CD4-positive, alpha-beta T cell treated with Interleukin-15 for 1 hour (primary cell): ENCODE measurements at places on chromosomes 7 and 10.
A peak's percentile ranks its signal among the peaks of the same experiment; 100 is the strongest.

DNA sequence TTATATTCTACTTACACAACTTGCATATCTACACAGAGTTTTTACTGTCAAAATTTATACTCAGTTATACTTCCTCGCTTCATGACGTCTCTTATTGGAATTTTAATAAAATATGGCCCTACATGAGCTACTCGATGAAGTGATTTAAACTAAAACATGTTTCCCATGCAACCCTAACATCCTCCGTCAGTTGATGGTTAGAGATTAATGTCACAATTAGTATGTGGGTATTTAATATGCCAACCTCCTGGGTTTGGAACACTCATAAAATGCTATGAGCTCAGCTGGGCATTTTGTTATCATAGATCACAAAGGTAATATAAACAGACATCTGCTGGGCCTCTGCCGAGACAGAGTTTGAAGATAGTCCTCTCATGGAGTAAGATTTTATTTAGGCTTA is 66.5 kb downstream of the GNAT3 start:
- no peak for DNase-seq

GRCh38 chr7:151715666-151716315 is 161.1 kb downstream of the PRKAG2 start:
- DNase-seq: no peak

DNA sequence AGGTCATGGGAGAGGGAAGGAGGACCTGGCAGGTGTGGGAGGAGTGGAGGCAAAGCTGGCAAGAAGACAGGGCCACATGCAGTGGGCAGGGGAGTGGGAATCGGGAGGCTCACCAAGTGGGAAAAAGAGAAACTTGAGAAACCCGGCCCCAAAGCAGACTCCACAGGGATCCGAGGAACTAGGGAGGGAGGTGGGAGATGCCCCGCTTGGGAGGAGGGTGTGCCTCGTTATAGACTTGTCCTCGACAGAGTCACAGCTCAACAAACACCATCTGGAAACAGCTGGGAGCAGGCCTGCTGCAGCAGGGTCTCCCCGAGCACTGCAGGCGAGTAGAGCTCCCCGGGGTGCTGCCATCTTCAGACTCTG is 54.8 kb downstream of the MKI67 start:
- no peak for DNase-seq

- peak; percentile 74 for DNase-seq
Observed at GRCh38 chr7:74002474-74003017, 25.4 kb upstream of the ELN start.

DNA sequence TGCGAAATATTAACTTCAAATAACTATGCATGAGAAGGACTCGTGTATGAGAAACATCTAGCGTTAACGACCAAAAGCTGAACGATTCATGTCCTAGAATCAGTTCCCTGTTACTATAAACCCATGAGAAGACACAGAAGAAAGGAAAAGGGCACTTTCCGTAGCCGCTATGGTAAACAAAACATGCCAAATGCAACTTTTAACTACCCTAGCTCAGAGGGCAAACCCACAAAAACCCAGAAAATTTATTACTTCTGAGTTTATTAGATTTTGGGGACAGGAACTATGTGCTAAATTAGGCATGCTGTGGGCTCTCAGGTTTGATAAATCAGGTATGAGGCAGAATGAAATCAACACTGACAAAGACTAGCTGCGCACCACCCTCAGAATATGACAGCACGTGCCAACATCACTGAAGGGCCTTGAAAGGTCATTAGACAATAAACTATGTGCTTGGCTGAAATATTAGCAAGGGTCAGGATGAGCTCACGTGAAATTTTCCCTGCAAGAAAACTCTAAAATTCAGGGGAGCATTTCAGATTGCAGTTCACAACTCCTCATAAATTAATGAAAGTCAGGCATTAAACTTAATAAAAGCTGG is 102.6 kb downstream of the GLI3 start:
- no peak for DNase-seq

GRCh38 chr10:18436902-18437301 is 214.5 kb downstream of the NSUN6 start:
- DNase-seq: no peak
